ENCODE measurements at places on chromosomes 5 and 9. TPM values are rescaled to one million over a fixed set of nuclear protein-coding genes. Genes with fewer than 3 reads are reported as not detected.

Gene EIF4E1B
- not detected for total RNA-seq

Gene PRSS3
- 719 TPM for total RNA-seq

Gene OR1Q1
- total RNA-seq, result not detected

Gene FAM53C
- total RNA-seq, result 17.8 TPM

Gene VCAN
- total RNA-seq, result 69.4 TPM

Gene FUBP3
- total RNA-seq, result 25.9 TPM

Gene ADAMTSL2
- total RNA-seq, result 5.5 TPM

Gene ANKRD18B
- total RNA-seq, result 0.57 TPM

Gene TAF11L11
- total RNA-seq, result not detected

Gene CARTPT
- total RNA-seq, result not detected

Gene OGN
- total RNA-seq, result 0.32 TPM

Gene OMD
- 2.4 TPM for total RNA-seq

Gene SLC34A3
- not detected for total RNA-seq

Gene FAM221B
- total RNA-seq, result not detected

DNA sequence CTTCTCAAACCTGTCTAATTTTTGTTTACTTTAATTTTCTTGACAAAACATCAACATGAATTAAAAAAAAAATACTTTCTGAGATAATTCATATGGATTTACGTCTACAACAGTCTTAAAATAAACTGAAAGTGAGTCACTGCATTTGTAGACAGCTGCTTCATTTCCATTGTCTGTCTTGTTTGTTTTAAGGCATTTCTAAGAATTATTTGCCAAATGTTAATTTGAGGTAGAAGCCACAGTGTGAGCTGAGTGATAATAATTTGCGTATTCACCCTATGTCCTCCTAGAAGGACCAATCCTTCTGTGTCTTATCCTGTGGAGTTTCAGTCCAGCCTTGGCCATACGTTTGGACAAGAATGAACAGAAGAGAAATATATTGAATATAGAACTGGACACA, 174.5 kb downstream of the CFAP90 start:
- no peaks in the 10 kb centered on the region for H3K27me3 ChIP-seq
- no peak for DNase-seq
- no peak overlapping the region for H3K4me3 ChIP-seq
- H3K27ac ChIP-seq, result no peak overlapping the region

DNA sequence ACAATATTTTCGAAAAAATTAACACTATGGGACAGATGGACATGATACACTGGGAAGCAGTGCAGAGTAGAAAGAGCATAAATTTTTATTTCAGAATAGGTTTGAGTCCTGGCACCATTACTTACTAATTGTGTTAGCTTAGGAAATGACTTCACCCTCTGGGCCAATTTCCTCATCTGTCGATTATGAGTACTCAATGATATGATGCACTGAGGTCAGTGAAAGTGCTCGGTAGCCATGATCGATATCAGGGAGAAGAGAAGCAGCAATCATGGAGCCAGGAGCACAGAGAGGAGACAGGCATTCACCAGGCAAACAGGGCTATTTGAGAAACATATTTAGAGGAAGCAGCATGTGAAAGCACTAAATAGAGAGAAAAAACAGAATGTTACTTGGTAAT, 29.4 kb downstream of the NR6A1 start:
- no peaks in the 10 kb centered on the region for H3K36me3 ChIP-seq
- no peaks in the 10 kb centered on the region for H3K4me1 ChIP-seq
- H3K27ac ChIP-seq, result no peak overlapping the region
- no peak for DNase-seq
- H3K27me3 ChIP-seq, result no peaks in the 10 kb centered on the region

GRCh38 chr9:6681957-6682501, 36.5 kb upstream of the GLDC start:
- no peaks in the 10 kb centered on the region for H3K4me1 ChIP-seq
- peak overlapping the region; percentile 97 for H3K27ac ChIP-seq
- peak overlapping the region; percentile 27 for H3K4me3 ChIP-seq
- no peaks in the 10 kb centered on the region for H3K36me3 ChIP-seq
- DNase-seq, result no peak
- H3K27me3 ChIP-seq, result no peaks in the 10 kb centered on the region

GRCh38 chr5:142014911-142015584, 2.2 kb upstream of the GNPDA1 start:
- no peak overlapping the region for H3K4me3 ChIP-seq
- peak; percentile 53 for DNase-seq
- H3K27me3 ChIP-seq, result no peaks in the 10 kb centered on the region
- no peaks in the 10 kb centered on the region for H3K4me1 ChIP-seq
- peak overlapping the region; percentile 44 for H3K27ac ChIP-seq

DNA sequence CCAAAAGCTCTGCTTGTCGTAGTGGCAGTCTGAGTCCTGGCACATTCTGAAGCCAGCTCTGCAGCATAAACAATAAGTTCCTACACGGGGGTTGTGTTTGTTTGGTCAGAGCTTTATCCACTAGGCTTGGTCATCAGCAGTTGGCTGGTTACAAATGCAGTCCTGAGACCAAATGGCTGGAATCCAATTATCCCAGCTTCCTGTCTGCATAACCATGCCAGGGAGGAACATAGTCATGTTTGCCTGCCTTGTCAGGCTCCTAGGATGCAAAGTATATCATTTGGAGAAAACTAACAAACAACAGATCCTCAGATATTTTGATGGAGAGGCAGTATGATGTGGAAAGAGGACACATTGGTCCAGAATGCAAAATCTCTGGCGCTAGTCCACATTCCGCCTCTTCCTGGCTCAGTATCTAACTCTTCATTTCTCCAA, 85.8 kb downstream of the FBXO38 start:
- H3K27ac ChIP-seq, result no peak overlapping the region
- no peak for DNase-seq
- H3K4me1 ChIP-seq, result no peaks in the 10 kb centered on the region
- H3K27me3 ChIP-seq, result no peaks in the 10 kb centered on the region

DNA sequence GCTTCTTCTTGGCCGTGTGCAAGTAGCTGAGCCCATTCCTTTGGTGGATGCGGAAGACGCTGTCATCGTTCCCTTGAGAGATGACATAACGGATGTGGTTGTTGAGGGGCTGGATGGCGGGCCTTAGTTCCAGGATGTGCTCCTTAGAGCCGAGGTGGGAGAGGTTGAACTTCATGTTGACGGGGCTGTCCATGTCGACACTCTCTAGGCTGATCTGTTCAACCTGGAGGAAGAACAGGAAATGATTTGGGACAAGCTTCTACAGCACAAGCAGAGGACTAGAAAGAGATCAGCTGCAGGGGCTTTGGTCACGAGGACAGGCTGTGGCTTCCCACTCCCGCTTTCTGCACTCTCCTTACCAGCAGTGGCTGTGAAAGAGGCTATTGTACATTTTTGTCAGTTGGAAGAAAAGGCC, 176.0 kb downstream of the SLC12A2 start:
- no peak overlapping the region for H3K27ac ChIP-seq
- no peak for DNase-seq
- H3K4me3 ChIP-seq, result no peak overlapping the region
- no peaks in the 10 kb centered on the region for H3K4me1 ChIP-seq

GRCh38 chr9:83220730-83221129, 157.8 kb upstream of the RASEF start:
- no peaks in the 10 kb centered on the region for H3K36me3 ChIP-seq
- H3K4me3 ChIP-seq, result no peak overlapping the region
- peak overlapping the region; percentile 63 for H3K27ac ChIP-seq
- H3K4me1 ChIP-seq, result no peaks in the 10 kb centered on the region
- no peaks in the 10 kb centered on the region for H3K27me3 ChIP-seq

- no peak overlapping the region for H3K27ac ChIP-seq
- no peaks in the 10 kb centered on the region for H3K27me3 ChIP-seq
- H3K4me1 ChIP-seq, result peaks cover 7% of the 10 kb centered on the region
- peak overlapping the region; percentile 26 for H3K4me3 ChIP-seq
- DNase-seq, result peak; percentile 32
- no peaks in the 10 kb centered on the region for H3K36me3 ChIP-seq
These were observed 11.7 kb upstream of the EXOSC2 start for GRCh38 chr9:130681769-130682420.

- no peaks in the 10 kb centered on the region for H3K4me1 ChIP-seq
- H3K27me3 ChIP-seq, result no peaks in the 10 kb centered on the region
- H3K4me3 ChIP-seq, result peak within 1 kb of the TSS; percentile 10
- no peaks in the 10 kb centered on the region for H3K36me3 ChIP-seq
- DNase-seq, result no peak
- H3K27ac ChIP-seq, result peak within 1 kb of the TSS; percentile 39
These were observed at the start of gene ANXA1 for GRCh38 chr9:73151653-73152542. TSS of gene ANXA1 (plus strand) at chr9:73151865. CDS start at chr9:73158536, 6,671 bp downstream.

DNA sequence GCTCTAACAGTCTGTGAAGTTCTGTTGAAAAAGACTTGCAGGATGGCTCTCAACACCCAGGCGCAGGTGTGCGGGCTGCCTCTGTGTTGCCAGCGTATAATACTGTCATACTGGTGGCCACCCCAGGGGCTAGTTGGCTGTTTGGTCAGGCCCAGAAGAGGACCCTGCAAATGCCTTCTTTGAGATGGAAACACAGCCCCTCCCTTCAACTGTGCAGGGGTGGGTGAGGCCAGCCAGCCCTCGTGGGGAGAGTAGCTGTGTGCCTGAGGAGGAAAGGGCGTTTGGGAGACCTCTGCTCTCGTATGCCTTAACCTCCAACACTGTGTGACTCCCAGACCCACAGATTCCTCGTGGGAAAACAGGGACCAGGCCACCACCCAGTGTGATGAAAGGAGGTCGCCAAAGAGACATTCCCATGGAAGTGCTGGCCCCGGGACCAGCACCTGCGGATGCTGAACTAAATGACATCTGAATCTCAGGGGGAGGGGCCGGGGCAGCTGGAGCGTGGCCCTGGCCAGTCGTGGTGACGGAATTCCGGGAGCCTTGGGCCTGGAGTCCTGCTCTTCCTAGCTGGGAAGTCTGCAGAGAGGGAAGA, 11.3 kb upstream of the SCGB3A1 start:
- H3K4me1 ChIP-seq, result no peaks in the 10 kb centered on the region
- no peak for DNase-seq
- H3K36me3 ChIP-seq, result no peaks in the 10 kb centered on the region

DNA sequence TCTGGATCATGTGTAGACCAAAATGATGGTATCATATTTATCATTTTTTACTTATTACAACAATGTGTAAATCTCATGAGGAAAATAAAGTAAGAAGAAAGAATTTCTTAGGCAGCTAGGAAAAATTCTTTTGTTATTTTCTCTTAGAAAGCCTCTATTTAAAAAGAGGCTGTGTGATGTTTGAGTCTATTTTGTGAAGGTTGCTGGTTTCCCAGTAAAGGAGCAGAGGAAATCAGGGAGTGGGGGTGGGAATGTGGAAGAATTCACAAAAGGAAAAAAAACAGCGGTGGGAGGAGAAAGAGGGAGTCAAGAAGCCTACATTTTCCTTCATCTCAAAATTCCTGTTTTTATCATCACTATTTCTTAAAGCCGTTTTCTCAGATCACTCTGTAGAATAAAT, 20.1 kb downstream of the PTCH1 start:
- no peaks in the 10 kb centered on the region for H3K27me3 ChIP-seq
- no peak for DNase-seq
- H3K27ac ChIP-seq, result no peak overlapping the region
- no peaks in the 10 kb centered on the region for H3K36me3 ChIP-seq

- H3K4me1 ChIP-seq, result peaks cover 4% of the 10 kb centered on the region
- DNase-seq, result no peak
- H3K27ac ChIP-seq, result peak overlapping the region; percentile 86
- peak overlapping the region; percentile 67 for H3K4me3 ChIP-seq
- no peaks in the 10 kb centered on the region for H3K36me3 ChIP-seq
- H3K27me3 ChIP-seq, result no peaks in the 10 kb centered on the region
These were observed 597 bp downstream of the SLC31A1 start for GRCh38 chr9:113221800-113222481.

- H3K4me1 ChIP-seq, result peaks cover 47% of the 10 kb centered on the region
- no peaks in the 10 kb centered on the region for H3K27me3 ChIP-seq
- no peak overlapping the region for H3K4me3 ChIP-seq
- no peak overlapping the region for H3K27ac ChIP-seq
These were observed 4.2 kb downstream of the TMEM167A start for GRCh38 chr5:83072966-83073365.

DNA sequence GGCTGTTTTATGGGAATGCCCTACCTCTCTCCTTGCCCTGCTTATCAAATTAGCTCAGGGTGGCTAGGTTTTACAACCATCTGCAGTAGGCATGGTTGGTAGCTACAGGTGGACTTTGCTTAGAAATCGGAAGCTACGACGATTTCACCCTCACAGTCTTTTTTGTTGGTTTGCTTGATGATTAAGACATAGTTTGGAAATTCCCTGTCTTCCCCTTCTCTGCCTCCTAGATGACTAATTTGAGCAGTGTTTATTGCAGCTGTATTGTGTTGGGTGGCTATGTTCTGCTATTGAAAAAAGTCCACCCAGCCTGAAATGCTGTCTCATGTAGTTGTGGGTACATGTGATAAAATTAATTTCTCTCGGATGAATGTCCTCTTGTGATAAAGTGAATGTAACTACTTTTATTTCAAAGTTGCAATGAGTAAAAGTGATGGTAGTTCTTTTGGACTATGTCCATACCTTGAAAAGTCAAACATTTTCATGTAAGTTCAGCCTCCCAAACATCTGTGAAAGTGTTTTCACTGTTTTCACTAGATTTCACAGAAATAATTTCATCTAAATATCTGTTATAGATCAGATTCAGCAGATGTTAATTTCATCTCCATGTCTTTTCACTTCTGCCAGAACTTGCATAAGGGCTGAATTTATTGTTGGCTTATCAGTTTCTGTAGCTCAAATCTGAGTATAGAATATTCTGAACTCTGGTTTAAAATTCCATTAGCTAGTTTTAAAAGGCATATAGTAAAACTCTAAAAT, 37.3 kb upstream of the FYB1 start:
- H3K27me3 ChIP-seq, result no peaks in the 10 kb centered on the region
- no peak overlapping the region for H3K4me3 ChIP-seq
- no peaks in the 10 kb centered on the region for H3K4me1 ChIP-seq
- no peak overlapping the region for H3K27ac ChIP-seq
- no peak for DNase-seq

DNA sequence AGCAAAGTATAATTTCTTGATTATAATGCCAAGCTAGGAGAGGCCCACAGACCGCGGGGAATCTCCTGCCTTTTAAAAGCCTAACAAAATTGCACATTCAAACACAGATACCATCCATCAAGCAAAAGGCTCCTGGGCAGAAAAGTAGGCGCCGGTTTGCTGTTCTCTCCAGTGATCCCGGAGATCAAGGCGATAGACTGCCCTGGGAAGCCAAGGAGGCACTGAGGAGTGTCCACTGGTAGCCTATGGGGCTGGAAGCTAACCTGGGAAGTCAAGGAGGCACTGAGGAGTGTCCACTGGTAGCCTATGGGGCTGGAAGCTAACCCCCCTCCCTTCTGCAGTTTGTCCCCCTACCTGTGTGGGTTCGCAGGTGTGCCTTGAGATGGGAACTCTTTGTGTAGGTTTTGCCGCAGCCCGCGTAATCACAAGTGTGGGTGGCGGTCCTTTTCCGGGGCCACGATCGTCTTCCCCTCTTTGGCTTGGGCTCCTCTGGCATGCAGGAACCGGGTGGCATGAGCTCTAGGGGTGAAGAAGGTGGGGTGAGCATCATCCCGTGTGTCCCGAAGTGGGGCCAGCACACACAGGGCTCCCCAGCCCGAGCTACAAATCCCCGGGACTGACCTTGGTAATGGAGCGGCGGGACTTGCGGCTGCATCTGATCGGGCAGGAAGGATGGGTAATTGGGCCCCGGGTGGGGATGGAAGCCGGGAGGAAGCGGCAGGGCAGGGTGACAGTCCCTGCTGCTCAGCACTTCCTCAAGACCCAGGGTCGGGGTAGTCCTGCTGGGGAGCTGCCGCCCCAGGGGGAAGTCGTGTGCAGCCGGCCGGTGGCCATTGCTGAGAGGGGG, 2.7 kb downstream of the KLF4 start:
- H3K4me1 ChIP-seq, result peaks cover 14% of the 10 kb centered on the region
- H3K36me3 ChIP-seq, result no peaks in the 10 kb centered on the region
- H3K4me3 ChIP-seq, result no peak overlapping the region
- H3K27me3 ChIP-seq, result no peaks in the 10 kb centered on the region
